Mesothelial cell of epicardium (in vitro differentiated cells): ENCODE measurements at places on chromosomes 12 and 14. TPM values are rescaled to one million over a fixed set of nuclear protein-coding genes. Genes with fewer than 3 reads are reported as not detected.

DNA sequence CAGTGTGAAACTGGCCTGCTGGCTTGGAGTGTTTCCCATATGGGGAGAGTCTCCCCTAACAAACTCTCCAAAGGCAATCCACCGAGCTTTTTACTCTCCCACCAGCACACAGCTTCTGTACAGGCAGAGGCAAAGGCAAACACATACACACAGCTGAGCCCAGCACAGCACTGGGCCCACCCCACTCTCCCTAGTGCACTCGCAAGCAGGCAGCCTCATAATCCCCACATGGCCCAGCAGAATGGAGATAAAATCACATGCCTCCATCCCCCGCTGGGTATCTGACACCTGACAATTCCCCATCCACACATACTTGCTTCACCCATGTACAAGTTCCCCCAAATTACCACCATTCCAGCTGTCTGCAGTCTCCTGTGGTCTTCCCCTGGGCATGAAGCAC, 3.4 kb downstream of the HOXC12 start:
- no peaks in the 10 kb centered on the region for H3K36me3 ChIP-seq
- peaks cover 6% of the 10 kb centered on the region for H3K4me1 ChIP-seq
- no peak overlapping the region for H3K4me3 ChIP-seq
- no peak overlapping the region for H3K27ac ChIP-seq
- DNase-seq = no peak
- peaks cover 98% of the 10 kb centered on the region for H3K27me3 ChIP-seq

The KRT71 gene
- not detected in 3 replicates for total RNA-seq

The TSHR gene
- not detected in 3 replicates for total RNA-seq

The AQP5 gene
- total RNA-seq = 0.16 TPM in 1 of 3 replicates, not detected in the others

The CELA1 gene
- not detected in 3 replicates for total RNA-seq

The CLEC2B gene
- total RNA-seq = not detected in 3 replicates
